ENCODE measurements at places on chromosomes 1 and 21.
A peak's percentile ranks its signal among the peaks of the same experiment; 100 is the strongest.

DNA sequence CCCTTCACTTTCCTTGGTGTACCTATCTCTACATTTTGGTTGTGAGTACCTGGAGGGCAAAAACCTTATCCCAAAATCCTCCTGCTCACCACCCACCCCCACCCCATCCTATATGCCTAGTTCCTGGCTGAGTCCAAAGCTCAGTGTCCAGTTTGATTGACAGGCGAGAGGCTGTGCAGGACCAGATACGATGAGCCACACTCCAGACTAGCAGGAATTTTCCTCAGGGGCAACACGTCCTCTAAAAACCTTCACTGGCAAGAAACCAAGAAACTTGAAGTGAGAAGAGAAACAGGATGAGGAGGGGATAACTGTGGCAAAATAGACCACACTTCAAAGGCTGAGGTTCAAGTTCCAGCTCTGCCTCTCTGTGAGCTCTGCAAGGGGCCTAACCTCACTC, 1.1 kb upstream of the SLAMF8 start:
- no peak for DNase-seq

DNA sequence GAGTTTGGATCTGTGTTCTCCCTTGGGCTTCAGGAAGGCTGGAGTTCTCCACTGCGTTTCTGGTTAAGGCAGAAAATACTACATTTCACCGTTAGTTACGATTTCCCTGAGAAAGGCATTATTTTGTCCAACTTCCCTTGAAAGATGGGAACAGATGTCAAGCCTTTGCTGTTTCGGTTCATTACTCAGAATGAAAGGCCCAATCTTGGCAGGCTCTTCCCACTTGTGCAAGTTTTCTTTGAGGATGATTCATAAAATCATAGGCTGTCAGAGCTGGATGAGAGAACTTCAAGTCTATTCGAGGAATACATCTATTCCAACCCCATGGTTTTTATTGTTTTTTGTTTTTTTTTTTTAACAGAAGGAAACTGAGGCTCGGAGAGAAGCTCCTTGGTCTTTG, 205.2 kb downstream of the GRIK3 start:
- DNase-seq = no peak

- DNase-seq = no peak
Measured at GRCh38 chr1:240401731-240402130, 210.2 kb downstream of the GREM2 start.

GRCh38 chr1:209686322-209686721, 11.1 kb downstream of the G0S2 start:
- no peak for DNase-seq

DNA sequence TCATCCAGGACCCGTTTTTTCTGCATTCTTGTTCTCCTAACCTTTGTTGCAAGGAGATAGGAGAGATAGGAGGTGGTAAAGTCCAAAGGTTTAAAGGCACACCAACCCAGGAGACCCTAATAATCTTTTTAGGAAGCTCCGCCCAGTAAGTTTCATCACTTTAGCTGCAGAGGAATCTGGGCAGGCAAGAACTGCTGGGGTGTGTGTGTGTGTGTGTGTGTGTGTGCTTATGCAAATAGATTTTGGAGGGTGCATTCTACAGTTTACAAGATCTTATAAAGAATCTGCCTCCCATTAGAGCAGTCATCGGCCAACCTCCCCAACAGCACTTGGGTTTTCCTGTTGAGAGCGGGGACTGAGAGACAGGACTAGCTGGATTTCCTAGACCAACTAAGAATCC, 3.9 kb upstream of the IL10 start:
- peak; percentile 21 for DNase-seq

DNA sequence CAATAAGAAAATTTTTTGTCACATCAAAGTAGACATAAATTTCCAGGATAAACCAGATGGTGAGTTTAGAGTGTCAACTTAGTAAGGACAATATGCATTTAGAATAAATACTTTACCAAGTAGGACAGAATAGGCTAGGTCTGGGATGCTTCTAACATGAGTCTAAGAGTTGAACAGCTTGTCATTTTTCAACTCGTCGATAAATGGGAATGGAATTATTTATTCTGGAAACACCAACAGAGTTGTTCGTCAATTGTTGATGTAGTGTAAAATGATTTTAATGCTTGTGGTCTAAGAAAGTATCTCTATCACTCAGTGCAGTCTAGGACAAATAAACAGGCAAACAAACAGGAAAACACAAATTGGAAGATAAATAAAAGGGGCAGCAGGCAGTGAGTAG, 358.4 kb upstream of the ST6GALNAC5 start:
- no peak for DNase-seq

GRCh38 chr1:32536117-32536516, 3.1 kb upstream of the ZBTB8A start:
- no peak for DNase-seq

GRCh38 chr1:197933647-197934046, 16.5 kb downstream of the LHX9 start:
- DNase-seq = no peak

DNA sequence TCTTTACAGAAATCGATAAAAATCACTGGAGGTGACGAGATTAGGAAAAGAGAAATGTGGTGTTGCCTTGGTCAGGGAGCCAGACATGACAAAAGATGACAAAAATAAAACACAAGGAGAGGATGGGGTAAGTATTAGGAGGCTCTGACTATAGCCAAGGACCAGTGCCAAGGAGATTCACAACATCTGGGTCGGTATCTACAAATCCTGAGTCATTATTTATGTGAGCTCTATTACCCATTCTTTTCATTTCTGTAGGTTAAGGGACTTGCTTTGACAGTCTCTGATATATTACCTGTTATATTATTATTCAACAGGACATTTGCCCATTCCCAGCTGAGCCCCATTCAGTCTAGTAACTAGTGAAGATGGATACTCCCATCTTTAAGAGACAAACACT, 120.8 kb downstream of the TYW3 start:
- DNase-seq = no peak
